ENCODE measurements at places on chromosomes 16 and 17.
A peak's percentile ranks its signal among the peaks of the same experiment; 100 is the strongest.

GRCh38 chr17:72378414-72379390 is 257.9 kb downstream of the SOX9 start:
- no peak for DNase-seq

- DNase-seq = no peak
These were observed 15.6 kb downstream of the BEAN1 start for GRCh38 chr16:66442502-66443268.

DNA sequence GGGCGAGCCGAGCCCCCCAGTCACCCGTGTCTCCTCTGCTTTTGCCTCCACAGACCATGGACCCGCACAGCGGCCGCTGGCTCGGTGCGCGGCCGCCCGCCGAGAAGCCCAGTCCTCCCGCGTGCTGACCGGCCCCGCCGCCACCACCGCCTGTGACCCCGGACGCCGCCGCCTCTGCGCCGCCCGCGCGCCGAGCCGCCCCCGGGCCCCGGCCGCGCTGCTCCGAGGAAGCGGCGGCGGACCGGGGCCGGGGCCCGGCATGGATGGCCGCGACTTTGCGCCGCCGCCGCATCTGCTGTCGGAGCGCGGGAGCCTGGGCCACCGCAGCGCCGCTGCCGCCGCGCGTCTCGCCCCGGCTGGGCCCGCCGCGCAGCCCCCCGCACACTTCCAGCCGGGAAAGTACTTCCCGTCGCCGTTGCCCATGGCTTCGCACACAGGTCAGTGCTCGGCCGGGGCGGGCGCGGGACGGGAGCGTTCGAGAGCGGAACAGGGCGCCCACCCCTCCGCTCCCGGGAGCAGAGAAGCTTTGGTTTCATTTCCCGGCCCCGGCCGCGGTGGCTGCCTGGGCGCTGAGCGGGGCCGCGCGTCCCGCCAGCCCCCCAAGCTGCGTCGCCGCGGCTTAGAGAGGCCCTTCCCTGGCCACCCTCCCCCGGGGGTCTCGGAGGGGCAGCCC is 4.4 kb downstream of the BAHCC1 start:
- DNase-seq = no peak

DNA sequence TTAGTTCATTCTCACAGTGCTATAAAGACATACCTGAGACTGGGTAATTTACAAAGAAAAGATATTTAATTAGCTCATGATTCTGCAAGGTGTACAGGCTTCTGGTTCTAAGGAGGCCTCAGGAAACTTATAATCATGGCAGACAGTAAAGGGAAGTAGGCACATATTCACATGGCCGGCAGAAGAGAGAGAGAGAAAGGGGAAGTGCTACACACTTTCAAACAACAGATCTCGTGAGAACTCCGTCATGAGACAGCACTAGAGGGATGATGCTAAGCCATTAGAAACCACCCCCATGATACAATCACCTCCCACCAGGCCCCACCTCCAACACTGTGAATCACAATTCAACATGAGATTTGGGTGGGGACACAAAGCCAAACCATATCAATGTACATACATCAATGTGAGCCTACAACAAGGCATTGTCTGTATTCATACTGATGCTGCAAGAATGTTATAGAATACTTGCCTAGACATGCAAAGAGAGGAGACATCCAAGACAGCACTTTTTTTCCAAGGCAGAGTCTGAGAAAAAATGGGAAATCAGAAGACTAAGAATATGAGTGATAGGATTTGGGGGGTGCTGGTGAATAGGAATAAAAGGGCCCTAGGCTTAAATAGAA is 114.8 kb upstream of the XYLT1 start:
- no peak for DNase-seq

- no peak for DNase-seq
These were observed 45.5 kb downstream of the ZCCHC14 start for GRCh38 chr16:87447323-87447722.

DNA sequence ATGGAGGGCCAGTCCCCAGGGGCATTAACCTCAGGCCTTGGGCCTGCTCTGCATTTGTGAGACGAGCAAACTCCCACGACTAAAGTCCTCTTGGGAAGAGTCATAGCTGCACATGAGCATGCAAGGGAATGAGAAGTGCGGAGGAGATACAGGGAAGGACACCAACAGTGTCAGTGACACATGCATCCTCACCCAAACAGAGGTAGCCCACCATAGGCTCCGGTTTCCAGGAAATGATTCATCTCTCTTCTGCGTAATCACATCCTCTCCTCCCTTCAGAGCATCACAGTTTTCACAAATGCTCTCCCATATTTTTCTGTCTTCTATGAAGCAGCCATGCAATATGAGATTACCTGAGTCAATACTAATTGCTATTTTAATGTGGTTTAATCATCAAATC is 725.7 kb upstream of the GOT2 start:
- DNase-seq = no peak

- no peak for DNase-seq
These were observed 13.3 kb upstream of the CAVIN1 start for GRCh38 chr17:42436391-42436790.

GRCh38 chr16:83814659-83814985 is 6.8 kb downstream of the HSBP1 start:
- no peak for DNase-seq

- no peak for DNase-seq
These were observed 27.7 kb downstream of the CDIP1 start for GRCh38 chr16:4510747-4511426.

DNA sequence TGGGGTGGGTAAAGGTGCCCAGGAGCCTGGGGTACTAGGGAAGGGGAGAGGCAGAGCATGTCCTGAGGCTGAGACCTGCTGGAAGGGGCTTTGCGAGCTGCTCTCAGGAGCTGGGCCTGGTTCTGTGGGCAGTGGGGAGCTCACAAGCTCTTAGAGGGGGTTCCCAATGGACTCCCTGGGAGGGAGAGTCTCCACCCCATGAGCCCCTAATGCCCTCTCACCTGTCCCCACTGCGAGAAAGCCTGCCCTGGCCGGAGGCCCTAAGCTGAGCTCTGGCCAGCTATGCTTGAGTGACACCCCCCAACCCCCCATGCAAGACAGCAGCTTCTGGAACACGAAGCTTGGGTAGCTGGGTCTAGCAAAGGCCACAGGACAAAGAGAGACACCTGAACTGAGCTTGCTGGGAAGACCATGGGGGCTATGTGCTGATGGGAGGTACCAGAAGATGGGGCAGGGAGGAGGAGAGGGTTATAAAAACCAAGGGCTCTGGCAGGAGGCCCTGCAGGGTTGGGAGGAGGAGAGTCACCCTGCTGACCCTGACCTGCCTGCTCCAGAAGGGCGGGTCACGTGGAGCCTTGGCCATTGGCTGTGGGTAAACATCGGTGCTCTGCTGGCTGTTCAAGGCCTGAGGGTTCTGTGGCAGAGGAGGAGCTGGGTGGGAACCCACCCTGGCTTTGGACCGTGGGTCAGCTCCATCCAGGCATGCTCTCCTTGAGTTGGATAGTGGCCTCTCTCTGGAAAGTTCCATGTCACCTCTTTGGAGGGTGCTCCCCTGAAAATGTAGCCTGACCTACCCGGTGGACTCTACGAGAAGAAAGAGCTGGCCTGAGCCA is 106.7 kb downstream of the RAB11FIP4 start:
- no peak for DNase-seq

GRCh38 chr17:17508646-17509591 is 12.7 kb upstream of the RASD1 start:
- no peak for DNase-seq

GRCh38 chr16:70736465-70737376 is 50.9 kb upstream of the MTSS2 start:
- no peak for DNase-seq

DNA sequence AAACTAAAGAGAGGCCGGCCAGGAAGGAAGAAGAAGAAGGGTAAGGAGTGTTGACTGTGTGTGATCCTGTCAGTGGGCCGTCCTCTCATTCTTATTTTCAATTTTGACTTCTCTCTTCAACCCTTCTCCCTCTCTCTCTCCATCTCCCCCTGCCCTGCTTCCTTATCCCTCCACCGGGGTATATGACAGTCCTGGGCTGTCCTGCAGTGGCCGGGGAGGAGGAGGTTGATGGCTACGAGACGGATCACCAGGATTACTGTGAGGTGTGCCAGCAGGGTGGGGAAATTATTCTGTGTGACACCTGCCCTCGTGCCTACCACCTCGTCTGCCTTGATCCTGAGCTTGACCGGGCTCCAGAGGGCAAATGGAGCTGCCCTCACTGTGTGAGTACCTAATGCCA is 5.6 kb downstream of the CHD3 start:
- peak; percentile 40 for DNase-seq

DNA sequence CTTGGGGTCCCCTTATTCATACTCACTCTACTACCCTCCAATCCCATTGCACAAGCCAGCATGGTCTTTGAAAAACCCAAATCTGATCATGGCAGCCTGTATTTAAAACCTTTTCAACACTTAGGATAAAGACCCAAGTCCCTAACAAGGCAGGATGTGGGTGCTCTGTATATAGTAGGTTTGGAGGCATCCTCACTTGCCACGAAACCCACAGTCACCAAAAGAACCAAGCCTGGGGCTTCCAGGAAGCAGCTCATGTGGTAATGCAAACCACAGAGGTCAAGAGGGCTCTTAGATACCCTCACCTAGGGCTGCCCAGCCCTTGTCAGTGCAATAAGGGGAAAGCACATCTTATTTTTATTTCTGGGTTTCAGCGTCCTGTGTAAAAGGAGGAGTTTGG is 218.6 kb upstream of the ASIC2 start:
- DNase-seq = no peak

GRCh38 chr17:81884968-81885367 is 6.4 kb downstream of the ALYREF start:
- no peak for DNase-seq

GRCh38 chr17:58283674-58284612 is 3.2 kb upstream of the MPO start:
- DNase-seq = no peak

DNA sequence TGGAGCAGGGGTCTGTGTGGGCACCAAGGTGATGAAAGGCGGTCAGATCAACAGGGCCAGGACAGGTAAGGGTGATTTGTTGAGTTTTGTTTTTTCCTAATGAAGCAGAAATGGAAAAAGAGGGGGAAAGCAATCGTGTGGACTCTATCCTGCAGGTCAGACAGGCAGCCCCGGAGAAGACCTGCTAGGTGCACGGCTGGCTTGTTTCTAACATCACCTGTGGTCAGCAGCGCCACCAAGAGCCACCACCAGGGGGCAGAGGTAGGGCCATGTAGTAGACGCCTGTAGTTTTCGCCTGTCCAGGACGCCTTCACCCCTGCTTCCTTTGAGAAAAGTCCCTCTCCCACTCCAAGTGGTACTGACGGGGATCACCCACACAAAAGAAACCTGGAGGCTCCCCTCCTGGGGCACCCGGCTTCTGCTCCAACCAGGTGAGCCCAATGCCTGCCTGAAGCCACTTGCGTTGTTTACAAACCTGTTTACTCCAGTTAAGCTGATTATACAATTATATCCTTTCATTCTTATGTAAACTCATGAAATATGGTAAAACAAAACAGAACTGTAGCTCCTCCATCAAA is 54.2 kb upstream of the SEC14L1 start:
- peak; percentile 82 for DNase-seq

GRCh38 chr16:55091213-55091870 is 160.7 kb downstream of the IRX5 start:
- DNase-seq = no peak

DNA sequence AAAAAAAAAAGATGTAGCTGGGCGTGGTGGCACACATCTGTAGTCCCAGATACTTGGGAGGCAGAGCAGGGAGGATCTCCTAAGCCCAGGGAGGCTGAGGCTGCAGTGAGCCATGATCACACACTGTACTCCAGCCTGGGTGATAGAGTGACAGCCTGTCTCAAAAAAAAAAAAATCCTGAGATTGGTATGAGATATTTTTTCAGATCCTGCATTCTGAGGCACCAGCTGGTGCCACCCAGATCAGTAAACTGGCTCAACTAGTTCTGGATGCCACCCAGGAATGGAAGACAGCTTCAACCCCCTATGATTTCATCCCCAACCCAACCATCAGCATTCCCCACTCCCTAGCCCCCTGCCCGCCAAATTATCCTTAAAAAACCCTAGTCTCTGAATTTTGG is 7.1 kb upstream of the GJC1 start:
- DNase-seq = no peak

- DNase-seq = peak; percentile 8
These were observed 181.3 kb downstream of the IRF8 start for GRCh38 chr16:86080131-86080875.

GRCh38 chr17:69949973-69950695 is 124.9 kb upstream of the KCNJ16 start:
- no peak for DNase-seq

- no peak for DNase-seq
These were observed 6.4 kb upstream of the PRR14 start for GRCh38 chr16:30644334-30644830.

DNA sequence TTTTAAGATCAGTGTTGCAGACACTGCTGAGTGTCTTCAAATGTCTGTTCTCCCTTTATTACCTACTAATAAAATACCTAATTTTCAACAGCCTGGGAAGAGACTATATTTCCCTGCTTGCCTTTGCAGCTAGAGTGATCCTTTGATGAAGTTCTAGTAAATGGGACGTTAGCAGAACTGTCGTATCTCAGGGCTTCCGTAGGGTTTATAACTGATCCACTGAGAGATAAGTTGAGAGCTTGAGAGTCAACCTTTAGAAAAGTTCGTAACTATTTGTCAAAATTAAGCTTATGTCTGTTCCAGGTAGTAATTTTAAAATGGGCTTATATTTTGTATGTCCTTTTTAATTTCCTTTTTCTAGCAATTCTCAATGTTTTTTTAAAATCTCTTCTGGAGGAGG is 527.0 kb downstream of the MAF start:
- DNase-seq = no peak

DNA sequence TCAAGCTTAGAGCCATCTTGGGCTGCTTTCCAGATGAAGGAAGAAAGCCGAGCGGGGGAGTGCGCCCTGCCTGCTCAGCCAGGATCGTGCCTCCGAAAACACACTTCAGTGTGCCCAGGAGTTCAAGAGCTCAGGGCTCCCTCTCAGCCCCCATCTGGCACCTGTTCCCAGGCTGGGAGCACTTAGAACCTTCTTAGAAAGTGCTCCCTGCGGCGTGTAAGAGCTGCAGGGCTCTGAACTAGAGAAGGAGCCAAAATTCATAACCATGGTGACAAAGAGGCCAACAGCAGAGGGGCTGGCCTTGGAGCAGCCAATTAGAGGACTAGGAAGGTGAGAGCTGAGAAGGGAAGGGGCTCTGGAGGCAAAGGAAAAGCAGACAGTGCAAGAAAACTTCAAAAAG is 59.0 kb upstream of the TNRC6C start:
- DNase-seq = no peak

- DNase-seq = no peak
These were observed 10.8 kb upstream of the TLCD3B start for GRCh38 chr16:30041841-30042240.

- peak; percentile 61 for DNase-seq
These were observed 212.2 kb upstream of the ZNF469 start for GRCh38 chr16:88170528-88170991.

- DNase-seq = no peak
These were observed 183.8 kb upstream of the SOX9 start for GRCh38 chr17:71936977-71937376.

Measured in coronary artery (tissue), 2 donors.